Activated gamma-delta T cell treated with Interleukin-2 at 50 U/mL for 16 hours (primary cell): ENCODE measurements at places on chromosomes 3 and 15.

GRCh38 chr3:90145094-90145860 lies 1037.9 kb downstream of the EPHA3 start:
- no peak for DNase-seq

DNA sequence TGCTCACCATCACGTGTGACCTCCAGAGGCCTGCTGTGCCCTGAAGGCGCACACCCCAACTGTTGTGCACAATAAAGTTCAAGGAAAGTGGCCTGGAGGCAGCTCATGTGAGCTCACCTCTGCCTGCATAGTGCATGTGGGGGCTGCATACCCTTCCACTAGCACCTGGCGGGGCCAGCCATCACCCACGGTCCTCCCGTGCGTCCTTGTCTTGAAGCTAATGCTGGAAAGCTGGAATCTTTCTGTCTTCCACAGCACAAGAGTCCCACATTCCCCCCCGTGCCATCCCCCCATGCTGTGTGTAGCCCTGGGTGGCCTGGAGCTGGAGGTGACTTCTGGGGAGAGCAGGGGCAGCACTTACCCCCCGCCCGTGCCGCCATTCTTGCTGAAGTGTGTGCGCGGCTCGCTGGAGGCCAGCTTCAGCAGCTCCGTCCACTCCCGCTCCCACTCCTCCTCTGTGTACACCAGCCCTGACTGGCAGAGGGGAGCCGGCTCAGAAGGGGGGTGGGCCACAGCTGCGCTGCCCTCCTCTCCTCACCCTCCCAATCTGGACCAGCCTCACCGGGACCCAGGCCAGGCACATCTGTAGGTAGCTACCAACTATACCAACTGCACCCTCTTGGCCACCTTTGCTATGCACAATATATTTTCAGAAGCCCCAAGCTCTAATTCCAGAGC lies 199.5 kb downstream of the KLF13 start:
- no peak for DNase-seq

DNA sequence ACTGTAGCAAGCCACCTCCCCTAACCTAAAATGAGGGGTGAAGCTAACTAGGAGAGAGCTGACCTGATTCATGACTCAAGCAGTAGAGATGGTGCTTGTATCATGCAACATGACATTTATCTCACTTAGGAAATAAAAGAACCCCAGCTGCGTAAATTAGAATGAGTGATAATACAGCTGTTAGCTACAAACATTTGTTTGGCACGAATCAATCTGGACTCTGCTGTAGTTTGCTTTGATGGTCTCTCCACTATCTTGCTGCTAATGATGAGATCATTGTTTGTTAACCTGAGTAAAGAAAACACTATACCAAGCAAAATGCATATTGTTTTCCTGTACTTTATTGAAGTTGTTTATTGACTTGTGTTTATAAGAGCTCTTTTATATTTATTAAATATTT lies 92.6 kb downstream of the ALDH1A2 start:
- DNase-seq = no peak

DNA sequence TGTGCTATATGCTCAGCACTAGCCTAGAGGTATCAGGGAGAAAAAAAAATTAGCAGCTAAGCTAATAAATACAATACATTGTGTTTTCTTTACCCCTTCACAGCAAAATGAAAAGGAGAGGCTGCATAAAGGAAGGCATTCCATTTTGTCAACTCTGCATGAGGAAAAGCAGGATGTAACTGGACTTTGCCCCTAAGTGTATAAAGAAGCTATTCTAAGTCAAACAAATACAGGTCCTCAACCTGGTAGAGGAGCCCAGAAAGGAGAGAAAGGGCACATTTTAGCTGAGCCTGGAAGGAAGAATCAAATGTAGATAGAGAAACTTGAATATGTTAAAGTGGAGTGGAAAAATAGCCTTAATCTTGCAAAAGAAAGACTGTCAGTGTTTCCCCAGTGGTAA lies 89.0 kb upstream of the SPRED1 start:
- no peak for DNase-seq

DNA sequence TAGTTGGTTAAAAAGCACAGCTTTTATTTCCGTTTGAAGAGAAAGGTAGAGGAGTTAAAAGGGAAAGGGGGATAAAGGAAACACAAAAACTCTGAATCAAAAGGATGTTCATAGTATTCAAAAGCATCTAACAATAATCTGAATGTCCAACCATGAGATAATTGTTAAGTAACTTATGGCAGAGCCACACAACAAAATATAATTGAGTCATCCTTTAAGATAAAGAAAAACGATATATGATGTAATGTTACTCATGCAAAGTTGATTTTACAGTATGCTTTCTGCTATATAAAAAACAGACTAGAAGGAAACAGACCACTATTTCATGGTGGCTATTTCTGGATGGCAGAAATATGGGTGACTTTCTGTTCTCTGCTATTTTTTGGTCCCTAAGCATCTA lies 3.9 kb downstream of the XPC start:
- DNase-seq = no peak

DNA sequence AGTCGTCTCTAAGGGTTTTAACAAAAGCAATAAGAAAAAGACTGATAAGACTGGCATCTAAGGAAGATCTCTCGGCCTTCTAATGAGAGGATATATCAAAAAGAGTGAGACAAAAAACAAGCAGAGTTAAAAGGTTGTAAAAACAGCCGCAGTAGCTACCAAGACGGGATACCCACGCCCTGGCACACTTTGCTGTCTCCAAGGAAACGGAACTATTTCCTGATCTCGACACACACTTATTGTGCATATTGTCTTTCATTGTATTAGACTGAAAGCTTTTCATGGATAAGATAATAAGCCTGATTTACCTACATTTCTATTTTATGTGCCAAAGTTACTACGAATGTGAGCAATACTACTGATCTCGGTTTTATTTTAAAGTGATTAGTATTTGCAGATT lies 161.5 kb upstream of the MCTP2 start:
- no peak for DNase-seq

DNA sequence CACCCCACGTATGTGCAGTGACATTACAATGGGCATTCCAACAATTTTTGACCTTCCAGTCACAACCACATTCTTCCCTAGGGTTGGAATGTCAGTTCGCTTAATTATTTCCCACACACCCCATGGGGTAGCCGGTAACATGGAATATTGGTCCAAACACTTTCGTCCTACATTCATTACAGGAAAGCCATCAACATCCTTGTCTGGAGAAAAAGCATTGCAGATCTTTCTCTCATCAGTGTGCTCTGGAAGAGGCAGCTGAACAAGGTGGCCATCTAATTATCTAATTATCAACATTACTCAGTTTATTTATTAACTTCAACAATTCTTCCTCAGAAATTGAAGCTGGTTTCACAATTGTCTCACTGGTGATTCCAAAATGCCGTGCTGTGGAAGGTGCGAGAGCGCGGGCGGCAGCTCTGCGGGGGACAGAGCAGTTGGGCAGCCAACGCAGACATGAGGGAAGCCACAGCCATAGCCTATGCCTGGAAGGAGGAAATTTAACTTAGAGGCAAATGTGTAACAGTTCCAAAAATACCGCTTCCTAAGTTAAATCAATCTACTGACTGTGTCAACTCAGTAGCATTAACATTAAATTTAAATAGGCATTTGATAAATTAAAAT lies 1158.9 kb upstream of the EPHA6 start:
- DNase-seq = no peak

- peak; percentile 40 for DNase-seq
These were observed 190.6 kb downstream of the SHQ1 start for GRCh38 chr3:72657666-72658065.

DNA sequence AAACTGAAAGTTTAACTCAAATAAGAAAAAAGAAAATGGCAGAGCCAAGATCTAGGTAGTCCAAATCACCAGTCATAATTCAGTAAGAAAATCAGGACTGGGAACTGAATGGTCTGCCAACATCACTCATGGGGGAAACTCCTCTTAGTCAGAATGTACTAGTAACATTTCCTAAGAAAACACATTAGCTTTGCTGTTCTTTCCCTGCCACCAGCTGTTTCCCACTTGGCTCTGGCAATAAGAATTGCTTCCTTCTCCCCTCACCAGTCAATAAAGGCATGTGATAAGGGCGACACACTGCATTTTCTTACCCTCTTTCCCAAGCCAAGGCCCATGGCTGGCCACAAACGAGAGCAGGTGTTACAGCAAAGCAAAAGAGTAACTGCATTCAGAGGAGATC lies 46.1 kb downstream of the PIK3R4 start:
- DNase-seq = no peak

DNA sequence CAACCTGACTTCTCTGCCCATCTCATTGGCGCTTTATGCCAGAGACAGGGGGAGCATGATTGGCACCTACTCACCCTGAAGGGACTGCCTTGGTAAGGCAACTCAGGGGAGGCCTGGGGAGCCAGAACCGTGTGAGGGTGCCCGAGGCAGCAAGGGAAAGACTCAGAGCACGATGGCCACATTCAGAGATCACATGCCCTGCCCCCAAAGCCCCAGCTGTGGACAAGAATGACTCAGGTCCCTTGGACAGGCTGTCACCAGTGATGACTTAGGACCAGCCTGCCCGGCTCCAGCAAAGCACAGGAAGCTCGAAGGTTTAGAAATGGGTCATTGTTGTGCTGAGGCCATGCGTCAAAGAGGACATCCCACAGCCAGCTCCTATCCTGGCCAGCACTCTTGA lies 49.1 kb upstream of the LIMD1 start:
- DNase-seq = no peak

- DNase-seq = no peak
These were observed 169.0 kb upstream of the NECTIN3 start for GRCh38 chr3:110902453-110903085.

DNA sequence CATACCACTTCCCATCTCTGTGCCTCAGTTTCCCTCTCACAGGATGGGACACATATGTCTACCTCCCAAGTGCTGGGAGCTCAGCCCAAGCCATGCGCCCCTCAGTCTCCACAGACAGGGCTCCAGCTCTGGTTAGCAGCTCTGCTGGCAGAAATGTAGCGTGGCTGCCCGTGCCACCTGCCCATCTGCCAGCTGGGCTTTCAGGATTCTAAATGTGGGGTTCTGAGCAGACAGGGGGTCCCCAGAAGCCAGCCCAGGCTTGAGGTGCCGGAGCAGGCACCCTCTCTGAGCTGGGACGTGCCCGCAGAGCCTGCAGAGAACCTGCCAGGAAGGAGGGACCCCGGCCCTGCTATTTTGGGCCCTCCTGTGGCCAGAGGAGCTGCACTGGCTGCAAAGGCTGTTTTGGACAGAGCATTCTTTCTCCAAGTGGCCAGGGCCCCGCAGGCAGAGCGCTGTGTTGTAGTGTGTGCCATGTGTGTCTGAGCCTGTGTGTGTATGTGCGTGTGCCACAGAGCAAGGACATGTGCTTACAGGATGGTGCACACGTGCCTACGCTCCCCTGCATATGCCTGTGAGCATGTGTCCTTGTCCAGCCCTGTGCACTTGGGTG lies 31.7 kb downstream of the PSTPIP1 start:
- DNase-seq = no peak

GRCh38 chr3:97838393-97838792 lies 16.6 kb downstream of the CRYBG3 start:
- DNase-seq = no peak

GRCh38 chr3:113304856-113305540 lies 93.6 kb downstream of the BOC start:
- DNase-seq = no peak

DNA sequence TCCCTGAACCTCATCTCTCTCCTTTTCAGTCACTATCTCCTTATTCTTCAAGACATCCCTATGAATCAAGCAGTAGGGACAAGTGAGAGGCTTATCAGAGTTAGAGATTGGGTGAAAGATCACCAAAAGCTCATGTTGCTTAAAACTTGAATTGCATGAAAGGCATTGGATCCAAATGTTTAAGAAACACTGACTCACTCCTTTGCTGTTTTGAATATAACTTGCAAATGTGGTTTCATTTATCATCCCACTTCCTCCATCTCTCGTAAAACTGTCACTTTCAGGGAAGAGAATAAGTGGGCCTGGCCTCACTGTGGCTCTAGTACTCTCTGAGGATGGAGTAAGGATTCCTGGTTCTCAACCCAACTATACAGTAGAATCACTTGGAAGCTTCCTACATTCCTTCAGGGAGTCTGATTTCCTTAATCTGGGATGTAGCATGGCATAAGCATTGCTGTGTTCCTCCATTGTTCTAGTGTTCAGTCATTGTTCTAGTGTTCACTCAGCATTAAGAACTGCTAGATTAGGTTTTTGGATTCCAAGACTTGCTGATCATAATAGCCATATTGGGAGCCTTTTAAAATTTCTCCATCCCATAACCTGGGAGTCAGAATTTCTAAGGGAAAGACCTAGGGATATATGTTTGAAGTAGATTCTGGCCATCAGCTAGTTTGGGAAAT lies 171.8 kb downstream of the TMEM108 start:
- DNase-seq = no peak

- DNase-seq = no peak
These were observed 9.9 kb upstream of the GRM2 start for GRCh38 chr3:51696954-51697353.

GRCh38 chr3:193572426-193572908 lies 17.8 kb upstream of the ATP13A4 start:
- peak; percentile 29 for DNase-seq
